ENCODE measurements at places on chromosomes 7 and 10.

DNA sequence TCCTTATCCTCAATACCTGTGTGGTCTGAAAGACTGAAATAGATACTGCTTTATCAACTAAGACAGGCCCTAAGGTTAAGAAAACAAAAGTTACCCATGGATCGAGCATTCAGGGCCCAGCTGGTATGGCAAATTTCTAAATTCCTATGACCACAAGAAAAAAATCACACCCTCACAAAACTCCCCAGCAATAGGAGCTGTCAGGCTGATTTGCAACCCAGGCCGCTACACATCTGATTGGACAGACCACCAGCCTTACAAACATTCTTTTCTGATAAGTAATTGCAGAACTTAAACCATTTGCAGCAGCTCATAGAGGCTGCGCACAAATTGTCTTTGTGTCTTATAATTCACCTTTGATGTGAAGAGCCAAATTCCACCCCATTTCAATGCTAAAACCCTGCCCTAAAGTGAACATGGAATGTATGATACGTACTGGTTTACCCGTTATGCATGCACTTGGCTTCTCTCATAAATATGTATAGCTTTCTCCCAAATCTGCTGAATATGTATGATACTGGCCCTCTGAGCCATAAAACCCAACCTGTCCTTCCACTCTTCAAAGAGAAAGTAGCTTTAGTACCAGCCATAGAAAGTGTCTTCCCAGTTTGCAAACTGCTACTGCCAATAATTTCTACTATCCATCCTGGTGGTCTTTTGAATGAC lies 842.5 kb downstream of the GRID1 start:
- DNase-seq, result no peak

- DNase-seq, result no peak
Observed at GRCh38 chr7:69599286-69599954, 1.1 kb downstream of the AUTS2 start.

DNA sequence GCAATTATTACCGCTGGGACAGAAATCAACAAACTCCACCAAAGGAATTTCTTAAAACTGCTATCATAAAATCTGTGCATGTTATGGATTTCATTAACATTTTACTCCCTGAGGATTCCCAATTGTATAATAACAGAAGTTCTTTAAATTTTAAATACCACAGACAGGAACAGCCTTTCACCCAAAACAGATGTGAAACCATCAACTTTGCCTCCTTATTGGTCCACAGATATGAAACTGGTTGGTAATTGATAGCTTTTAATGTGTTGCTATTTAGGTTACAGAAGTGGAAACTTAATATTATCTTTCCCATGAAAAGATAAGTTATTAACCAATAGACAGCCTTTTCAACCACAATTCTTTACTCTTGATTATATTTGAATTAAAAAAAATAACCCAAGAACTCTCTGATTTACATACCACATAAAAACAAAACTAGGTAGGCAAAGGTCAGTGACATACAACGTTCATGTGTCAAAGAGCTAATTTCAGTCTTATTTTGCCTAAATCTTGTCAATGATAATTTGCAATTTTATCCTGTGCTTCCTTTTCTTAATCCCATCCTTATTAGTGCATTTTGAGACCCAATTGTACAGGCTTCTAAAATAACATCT lies 90.0 kb downstream of the NRP1 start:
- no peak for DNase-seq

- DNase-seq, result no peak
Observed at GRCh38 chr10:15486404-15486803, 115.3 kb upstream of the FAM171A1 start.

DNA sequence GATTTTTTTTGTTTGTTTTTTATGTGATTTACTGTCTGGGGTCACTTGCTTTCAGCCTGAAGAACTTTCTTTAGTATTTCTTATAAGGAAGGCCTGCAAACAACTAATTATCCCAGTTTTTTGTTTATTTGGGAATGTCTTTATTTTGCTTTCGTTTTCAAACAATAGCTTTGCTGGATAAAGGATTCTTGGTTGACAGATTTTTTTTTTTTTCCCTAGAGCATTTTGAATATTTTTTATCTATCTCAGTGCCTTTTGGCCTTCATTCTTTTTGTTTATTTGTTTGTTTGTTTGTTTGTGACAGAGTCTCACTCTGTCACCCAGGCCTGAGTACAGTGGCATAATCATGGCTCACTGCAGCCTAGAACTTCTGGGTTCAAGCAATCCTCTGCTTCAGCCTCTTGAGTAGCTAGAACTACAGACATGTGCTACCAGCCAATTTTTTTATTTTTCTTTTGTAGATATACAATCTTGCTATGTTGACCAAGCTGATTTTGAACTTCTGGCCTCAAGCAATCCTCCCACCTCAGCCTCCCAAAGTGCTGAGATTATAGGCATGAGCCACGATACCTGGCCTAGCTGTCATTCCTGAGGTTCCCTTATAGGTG lies 46.3 kb upstream of the FZD9 start:
- no peak for DNase-seq

DNA sequence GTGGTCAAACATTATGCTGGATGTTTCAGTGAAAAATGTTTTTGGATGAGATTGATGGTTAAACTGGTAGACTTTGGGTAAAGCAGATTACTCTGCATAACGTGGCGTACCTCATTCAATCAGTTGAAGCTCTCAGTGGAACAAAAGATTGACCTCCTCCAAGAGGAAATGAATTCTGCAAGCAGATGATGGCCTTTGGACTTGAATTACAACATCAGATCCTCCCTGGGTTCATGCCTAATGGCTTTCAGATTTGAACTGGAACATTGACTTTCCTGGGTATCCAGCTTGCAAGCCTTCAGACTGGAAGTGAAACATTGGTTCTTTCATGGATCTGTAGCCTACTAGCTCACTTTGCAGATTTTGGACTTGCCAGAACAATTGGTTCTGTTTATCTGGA lies 169.3 kb upstream of the MALRD1 start:
- DNase-seq, result no peak

- no peak for DNase-seq
Observed at GRCh38 chr7:101594790-101595189, 34.3 kb downstream of the MYL10 start.

DNA sequence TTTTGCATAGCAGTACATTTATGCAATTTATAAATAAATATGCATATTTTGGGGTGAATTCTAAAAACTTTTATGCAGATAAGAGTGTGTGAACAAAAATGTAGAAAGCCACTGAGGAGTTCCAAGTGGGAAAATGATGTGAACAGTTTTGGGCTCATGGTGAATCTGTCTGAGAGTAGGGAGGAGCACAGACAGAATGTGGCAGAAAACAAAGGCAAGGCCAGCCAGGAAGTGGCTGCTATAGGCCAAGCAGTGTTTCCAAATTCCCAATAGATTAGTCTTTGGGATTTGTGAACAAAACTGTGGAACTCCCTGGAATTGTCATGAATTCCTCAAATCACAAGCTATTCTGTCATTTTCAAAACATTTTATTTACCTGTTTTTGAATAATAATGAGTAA lies 73.6 kb upstream of the AMPH start:
- no peak for DNase-seq

DNA sequence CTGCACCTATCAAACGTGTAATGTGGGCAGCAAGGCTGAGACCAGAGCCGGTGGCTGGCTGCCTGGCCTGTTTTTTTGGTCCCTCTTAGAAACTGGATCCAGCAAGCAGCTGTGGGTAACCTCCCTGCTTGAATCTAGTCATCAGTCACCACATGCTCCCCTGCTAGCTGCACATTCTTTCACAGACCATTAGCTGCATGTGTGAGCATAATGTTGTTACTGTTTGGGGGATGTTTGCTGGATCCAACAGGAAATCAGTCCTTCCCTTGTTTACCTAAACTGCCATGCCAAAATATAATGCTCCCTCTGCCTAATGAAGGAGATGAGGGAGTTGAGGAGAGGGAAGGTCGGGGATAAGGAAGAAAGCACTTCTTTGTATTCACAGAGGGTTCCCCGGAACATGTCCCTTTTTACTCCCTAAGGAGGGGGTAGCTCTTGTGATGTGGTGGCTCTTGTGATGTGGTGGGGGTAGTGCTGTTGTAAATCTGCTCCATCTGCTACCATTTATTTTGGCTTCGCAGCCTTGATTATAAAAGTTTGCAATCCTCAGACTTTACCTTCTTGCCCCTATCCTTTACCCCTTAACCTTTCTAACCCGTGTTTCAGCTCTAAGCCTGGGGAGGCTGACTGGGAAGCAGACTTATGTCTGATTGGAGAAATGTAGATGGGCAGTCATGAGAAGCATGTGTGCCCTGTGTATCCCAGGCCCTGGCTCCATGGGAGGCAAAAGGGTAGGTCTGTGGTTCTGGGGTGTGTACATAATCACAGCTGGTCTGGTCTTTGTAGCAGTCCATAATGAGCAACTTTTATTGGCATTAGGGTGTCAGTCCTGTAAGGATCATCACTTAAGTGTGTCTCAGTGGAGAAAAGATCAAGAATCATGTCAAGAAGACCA lies 20.8 kb downstream of the LOXL4 start:
- DNase-seq, result no peak

- DNase-seq, result no peak
Observed at GRCh38 chr7:157310676-157311185, 26.1 kb upstream of the DNAJB6 start.

GRCh38 chr10:96309628-96310320 lies 5.5 kb downstream of the DNTT start:
- no peak for DNase-seq

DNA sequence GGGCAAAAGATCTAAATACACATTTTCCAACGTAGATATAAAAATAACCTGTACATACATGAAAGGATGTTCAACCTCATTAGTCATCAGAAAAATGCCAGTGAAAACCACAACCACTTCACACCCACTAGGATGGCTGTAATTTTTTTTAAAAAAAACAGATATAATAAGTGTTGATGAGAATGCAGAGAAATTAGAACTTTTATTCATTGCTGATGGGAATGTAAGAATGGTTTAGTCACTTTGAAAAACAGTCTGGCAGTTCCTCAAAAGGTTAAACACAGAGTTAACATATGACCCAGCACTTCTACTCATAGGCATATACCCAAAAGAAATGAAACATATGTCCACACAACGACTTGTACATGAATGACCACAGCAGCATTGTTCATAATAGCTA lies 32.3 kb upstream of the PRKCQ start:
- no peak for DNase-seq

GRCh38 chr7:49791088-49791741 lies 17.8 kb downstream of the VWC2 start:
- DNase-seq, result no peak

- no peak for DNase-seq
Observed at GRCh38 chr7:49295146-49295545, 370.8 kb downstream of the CDC14C start.

DNA sequence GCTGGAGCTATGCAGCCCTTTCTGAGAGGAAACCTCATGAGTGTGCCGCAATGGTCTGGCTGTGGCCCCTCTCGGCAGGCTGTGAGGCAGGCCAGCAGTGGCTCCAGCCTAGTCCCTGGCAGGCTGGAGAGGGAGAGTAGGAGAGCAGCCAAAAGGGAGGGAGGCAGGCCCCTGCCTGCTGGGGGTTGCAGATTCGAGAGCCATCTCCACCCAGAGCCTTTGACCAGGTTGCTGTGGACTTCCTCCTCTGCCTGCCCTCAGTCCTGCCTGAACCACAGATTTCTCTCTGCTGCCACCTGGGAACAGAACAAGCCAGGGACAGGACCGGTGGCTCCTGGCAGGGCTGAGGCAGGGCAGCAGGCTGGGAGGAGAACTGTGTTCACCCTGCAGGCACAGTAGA lies 13.9 kb downstream of the PAX2 start:
- DNase-seq, result no peak

DNA sequence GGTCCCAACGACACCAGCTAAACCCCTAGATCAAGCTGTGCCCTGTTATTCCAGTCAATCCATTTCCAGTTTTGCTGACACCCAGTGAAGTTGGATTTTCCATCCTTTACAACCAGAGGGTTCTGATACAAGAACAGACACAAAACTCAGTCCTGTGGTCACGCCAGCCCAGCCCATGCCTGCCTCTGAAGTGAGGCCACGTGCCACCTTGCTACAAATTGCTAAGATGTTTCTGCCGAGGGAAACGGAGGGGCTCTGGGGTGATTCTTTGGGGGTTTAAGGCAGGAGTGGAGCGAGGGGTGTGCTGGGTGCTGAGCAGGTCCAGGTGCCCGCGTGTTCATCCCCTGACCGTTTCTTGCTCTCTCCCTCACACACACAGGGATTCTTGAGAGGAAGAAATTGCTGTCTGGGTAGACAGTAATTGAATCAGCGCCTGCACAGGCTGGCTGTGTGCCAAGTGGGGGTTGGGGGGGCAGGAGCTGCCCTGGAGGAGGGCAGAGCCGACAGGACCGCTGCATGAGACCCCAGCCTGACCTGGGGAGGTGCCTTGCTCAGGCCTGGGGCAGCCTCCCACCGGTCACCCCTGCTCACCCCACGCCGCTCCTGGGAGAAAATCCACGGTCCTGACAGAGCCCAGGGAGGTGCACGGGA lies 38.1 kb downstream of the ADAP1 start:
- DNase-seq, result no peak

DNA sequence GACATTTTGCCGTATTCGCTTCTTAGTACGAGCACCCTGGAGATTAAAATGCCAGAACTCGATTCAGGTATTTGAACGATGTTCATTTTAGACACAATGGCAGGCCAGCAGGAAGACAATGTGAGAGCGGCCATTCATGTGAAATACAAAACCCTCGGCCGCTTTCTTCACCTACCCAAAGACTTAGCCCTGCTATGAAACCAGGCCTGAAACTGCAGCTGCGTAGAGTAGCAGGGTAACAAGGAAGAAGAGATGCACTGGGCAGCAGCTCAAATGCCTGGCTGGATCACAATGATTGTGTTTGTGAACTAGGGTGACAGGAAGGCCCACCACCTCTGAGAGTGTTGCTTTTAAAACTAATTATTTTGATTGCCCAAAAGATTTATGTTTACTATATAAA lies 234.8 kb downstream of the TRIL start:
- no peak for DNase-seq

DNA sequence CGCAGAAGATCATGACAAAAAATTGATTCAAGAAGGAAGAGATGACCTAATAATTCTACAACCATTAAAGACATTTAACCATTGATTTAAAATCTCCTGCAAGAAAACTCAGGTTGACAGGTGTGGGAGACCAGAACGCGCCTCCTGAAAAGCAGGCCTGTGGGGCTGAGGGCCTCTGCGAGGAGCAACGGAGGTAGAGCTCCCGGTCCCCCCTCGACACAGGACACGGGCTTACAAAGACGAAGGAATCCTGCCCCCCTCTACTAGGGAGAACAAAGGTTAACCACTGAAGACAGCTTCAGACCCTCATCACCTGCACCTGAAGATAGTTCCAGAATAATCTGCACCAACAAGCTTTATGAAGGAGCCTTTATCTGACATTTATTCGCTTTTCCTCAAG lies 55.9 kb upstream of the INPP5A start:
- DNase-seq, result no peak

- no peak for DNase-seq
Observed at GRCh38 chr10:111037858-111038257, 39.0 kb upstream of the ADRA2A start.

Measured in stimulated activated naive B cell treated with anti-CD40 and anti-IgM and Interleukin-4, amounts not matched to agents 10 μg/mL and 1 μg/mL and 100 μg/mL, for 72 hours (primary cell).